Stimulated activated CD8-positive, alpha-beta memory T cell treated with anti-CD3 and anti-CD28 coated beads, Interleukin-7, amount 100 ng/mL, for 48 hours (primary cell): ENCODE measurements at places on chromosomes 12 and 14.

- no peak for DNase-seq
Measured at GRCh38 chr14:34056046-34056445, 105.2 kb upstream of the EGLN3 start.

DNA sequence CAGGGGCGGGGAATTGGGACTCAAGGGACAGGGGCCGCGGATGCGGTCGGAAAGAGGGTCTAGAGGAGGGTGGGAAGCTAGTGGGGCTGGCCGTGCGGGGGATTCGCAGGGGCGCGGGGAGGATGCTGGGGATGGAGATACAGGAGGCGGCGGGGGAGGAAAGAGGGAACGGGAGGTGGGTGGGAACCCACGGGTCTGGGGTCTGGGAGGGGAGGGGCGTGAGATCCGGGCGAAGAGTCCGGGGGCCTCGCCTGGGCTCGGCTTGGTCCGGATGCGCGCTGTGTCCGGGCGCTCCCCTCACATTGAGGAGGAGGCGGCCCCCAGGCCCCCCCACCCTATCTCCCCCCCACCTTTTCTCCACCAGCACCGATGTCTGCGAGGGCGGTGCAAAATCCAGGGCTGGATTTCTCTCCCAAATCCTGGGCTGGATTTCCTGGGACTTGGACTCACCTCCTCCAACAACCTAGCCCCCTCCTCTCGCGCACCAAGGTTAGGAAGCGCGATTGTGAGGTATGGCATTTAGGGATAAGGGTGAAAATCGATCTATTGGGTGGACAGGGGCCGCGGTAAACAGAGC is at the start of gene AGAP2:
TSS of gene AGAP2 (minus strand) at position 82 of the 577 bp plus-strand sequence. CDS start 496 bp downstream, outside the sequence.
- DNase-seq = no peak

- DNase-seq = no peak
Measured at GRCh38 chr12:52984136-52984535, 22.1 kb upstream of the EIF4B start.

DNA sequence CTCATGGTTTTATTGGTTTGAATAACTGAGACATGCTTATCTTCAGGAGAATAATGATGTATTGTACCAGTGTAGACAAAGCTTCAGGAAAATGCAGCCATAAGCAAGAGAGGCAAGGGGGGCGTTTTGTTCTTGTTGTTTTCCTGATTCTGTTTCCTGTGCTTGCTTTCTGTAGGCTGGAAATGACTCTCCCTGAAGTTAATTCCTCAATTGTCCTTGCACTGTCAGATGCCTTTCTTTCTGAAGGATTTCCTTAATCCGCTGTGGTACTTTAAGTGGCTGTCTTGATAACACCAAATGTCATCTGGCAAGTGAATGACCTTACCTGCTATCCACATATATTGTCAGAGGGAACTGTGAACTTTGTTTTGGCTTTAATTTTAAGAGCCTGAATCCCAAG is 220.0 kb downstream of the NEDD1 start:
- DNase-seq = no peak
